ENCODE measurements at places on chromosomes 4 and X.

- no peak for DNase-seq
Measured at GRCh38 chrX:46381630-46382029, 163.6 kb downstream of the ZNF674 start.

- DNase-seq, result peak; percentile 69
Measured at GRCh38 chrX:39985071-39985470, 112.7 kb downstream of the BCOR start.

GRCh38 chrX:15151267-15152186, 118.4 kb downstream of the ASB9 start:
- no peak for DNase-seq

GRCh38 chr4:42515156-42515884, 118.0 kb downstream of the SHISA3 start:
- no peak for DNase-seq

DNA sequence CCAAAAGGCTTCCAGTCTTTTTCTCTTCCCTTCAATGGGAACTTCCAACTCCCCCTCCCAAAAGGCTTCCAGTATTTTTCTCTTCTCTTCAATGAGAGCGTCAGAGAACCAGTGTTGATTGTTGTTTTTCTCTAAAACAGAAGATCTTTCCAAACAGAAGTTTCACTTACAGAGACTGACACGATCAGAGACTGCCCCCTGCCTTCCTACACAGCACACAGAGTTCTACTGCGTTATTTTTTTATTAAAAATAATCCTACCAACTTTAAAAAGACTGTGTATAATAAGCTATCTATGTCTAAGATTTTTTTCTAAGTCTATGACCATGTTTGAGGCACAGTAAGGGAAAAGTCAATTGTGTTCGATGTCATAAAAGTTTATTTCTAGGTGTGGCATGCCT, 3.5 kb upstream of the HTR2C start:
- DNase-seq, result no peak

GRCh38 chrX:9948406-9948805, 18.8 kb upstream of the CLDN34 start:
- DNase-seq, result no peak
